Activated naive CD4-positive, alpha-beta T cell treated with anti-CD3 and anti-CD28 coated beads, Interleukin-2, amount 50 U/mL, for 72 hours (primary cell): ENCODE measurements at places on chromosomes 4 and X. TPM values are rescaled to one million over a fixed set of nuclear protein-coding genes. Genes with fewer than 3 reads are reported as not detected.

DNA sequence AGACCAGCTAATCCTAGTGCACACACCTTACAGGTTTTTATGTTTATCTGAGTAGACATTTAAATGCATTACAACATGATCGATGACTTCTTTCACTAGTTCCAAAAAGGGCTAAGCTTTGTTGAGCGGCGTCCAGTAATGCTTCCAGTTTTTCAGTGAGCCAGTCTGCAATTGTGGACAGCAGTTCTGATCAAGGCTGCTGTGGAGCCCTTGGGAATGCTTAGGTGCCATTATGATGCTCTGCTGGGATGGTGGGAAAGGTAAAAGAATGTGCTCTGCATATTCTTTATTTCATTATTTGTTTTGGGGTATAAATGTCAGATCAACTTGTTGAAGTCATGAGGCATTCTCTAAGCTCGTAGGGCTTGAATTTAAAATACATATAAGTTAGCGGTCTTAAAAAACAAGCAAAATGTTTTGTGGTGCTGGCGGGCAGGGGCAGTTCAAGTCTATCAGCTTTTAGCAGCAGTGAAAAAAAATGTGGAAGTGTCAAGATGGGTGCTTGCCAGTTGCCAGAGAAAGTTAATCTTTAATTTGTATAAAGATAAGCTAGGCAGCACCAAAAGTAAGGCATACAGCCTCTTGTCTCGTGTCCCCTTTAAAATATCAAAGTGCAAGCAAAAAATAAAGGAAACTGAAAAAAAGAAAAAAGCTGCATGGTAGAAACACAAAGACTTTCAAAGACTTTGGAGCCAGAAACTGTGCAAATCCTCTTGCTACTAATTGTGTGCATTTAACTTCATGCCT is 5.8 kb downstream of the MID1IP1 start:
- no peak for DNase-seq

- no peak for DNase-seq
Observed at GRCh38 chr4:89164400-89164799, 53.1 kb downstream of the TIGD2 start.

DNA sequence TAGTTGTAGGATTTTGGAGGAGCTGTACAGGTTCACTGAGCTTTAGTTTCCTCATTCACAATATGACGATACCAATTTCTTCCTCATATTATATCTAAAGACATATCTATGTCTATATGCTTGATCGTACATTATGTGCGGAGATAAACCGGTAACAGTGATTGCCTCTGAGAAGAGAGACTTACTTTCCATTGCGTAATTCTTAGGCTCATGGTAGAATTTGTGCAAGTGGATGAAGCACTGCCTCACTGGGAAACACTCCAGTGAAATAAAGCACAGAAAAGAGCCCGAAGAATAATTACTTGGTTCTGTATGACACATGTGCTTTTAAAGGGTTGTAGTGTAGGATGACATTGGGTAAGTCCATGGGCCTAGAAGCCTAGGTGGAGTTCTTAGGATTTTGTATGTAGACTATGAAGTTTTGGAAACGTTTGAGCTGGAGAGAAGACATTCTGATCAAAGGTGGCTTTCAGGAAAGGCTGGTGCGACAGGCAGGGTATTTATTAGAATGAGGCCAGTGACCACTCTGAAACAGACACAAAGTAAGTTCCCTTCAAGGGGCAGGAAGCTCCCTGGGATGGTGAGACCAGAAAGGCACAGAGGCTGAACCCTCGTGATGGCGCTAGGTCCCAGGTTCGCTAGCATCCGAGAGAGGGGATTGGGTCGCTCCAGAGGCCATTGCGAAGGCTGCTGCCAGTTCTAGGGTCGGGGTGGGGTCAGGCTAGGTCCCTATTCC is 649 bp upstream of the VBP1 start:
- no peak for DNase-seq

GRCh38 chr4:81060587-81061343 is 30.3 kb downstream of the BMP3 start:
- no peak for DNase-seq

The CLDN24 gene
- not detected for total RNA-seq

The SRPX gene
- total RNA-seq, result not detected
